Stimulated activated naive CD4-positive, alpha-beta T cell treated with Interleukin-2 at 50 U/mL for 16 hours (primary cell): ENCODE measurements at places on chromosomes 2 and 18.
A peak's percentile ranks its signal among the peaks of the same experiment; 100 is the strongest.

- no peak for DNase-seq
Measured at GRCh38 chr2:21415234-21415633, 291.5 kb downstream of the TDRD15 start.

GRCh38 chr2:200670313-200670712 is 84.5 kb downstream of the AOX1 start:
- DNase-seq: no peak

GRCh38 chr2:169476459-169476858 is 2.8 kb upstream of the BBS5 start:
- no peak for DNase-seq

DNA sequence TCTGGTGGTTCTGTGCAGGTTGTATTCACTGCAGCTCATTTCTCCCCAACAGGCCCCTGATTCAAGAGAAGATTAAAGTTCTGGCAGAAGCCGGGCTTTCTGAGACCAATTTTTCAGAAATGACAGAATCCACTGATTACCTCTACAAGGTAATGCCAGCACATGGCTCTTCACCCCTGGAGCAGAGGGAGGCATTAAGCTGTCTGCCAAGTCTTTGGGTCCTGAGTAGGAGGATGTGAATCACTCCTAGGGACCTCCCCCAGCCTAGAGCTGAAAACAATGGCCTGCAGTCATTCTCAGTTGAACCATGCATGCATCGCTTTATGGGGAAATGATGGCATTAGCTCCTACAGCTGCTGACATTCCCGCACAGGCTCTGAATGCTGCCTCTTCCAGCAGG is 20.5 kb upstream of the RPL37A start:
- no peak for DNase-seq

DNA sequence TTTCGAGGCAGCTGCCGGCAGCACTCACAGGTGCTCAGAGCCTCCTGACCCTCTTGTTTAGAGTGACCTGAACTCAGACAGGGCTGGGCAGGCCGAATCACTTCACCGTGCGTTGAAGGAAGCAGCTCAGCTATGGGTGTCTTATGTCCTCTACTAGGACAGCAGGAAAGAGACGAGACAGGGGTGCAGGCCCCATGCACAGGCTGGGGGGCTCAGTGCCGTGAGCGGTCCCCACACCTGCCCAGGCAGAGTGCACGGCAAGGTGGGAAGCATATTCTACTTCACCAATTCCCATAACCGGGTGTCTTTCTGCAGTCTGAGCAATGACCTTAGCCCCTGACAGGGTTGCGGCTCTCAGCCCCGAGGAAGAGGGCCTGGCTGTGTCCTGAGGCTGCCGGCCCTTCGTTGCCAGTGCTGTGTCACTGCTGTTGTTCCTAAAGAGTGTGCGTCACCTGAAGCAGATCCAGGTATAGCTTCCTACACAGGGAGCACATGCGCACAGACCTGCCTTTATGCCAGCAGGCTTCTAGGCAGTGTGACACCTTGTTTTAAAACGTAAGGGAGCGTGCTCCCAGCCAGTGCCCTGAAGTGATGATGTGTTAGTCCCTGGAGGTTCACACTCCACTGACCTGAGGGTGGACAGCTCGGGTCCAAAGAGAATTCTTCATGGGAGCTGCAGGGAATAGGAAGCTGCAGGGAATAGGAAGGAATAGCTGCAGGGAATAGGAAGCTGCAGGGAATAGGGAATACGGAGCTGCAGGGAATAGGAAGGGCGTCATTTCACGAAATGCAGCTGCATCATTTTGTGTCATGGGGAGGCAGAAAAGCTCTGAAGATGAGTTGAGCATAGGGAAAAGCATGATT is 207.9 kb upstream of the SALL3 start:
- DNase-seq: no peak

GRCh38 chr2:196590286-196590685 is 49.2 kb upstream of the CCDC150 start:
- no peak for DNase-seq

DNA sequence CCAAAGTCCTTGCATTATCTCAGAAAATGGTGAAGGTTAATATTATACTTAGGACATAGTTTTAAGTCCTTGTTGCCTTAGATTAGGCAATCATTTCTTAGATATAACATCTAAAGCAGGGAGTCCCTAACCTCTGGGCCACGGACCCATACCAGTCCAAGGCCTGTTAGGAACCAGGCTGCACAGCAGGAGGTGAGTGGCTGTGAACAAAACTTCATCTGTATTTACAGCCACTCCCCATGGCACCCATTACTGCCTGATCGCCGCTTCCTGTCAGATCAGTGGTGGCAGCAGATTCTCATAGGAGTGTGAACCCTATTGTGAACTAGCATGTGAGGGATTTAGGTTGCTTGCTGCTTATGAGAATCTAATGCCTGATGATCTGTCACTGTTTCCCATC is 86.5 kb upstream of the MYO3B start:
- DNase-seq: no peak

- DNase-seq: no peak
Measured at GRCh38 chr2:5094192-5094591, 598.0 kb upstream of the SOX11 start.

DNA sequence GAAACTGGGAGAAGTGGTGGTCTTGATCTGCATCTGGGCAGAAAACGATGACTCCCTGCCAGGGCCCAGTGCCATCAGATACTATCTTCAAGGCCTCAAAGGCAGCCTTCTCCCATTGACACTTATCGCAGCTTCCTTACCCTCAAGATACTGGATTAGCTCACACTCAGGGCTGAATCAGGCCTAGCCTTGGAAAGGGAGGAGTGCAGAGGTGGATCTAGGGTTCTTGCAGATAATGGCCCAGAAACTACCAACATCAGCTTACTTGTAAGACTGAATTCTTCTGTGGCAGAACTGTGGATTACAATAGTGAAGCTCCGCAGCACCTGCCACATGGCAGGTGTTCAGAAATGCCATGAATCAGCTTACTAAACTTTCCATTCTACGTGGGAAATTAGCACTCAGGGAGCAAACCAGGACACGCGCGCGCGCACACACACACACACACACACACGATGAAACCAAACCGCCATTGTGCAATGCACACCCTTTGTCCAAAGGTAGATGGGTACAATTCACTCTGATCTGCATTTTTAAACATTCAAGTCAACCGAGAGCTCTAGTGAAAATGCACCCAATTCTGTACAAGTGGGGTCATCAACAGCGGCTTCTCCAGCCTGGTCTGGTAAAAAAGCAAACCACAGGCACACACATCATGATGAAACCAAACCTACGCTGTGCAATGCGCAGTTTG is 26.3 kb upstream of the TMEM182 start:
- DNase-seq: no peak

GRCh38 chr2:11798701-11799435 is 52.4 kb downstream of the LPIN1 start:
- no peak for DNase-seq

- no peak for DNase-seq
Measured at GRCh38 chr2:134131681-134132489, 122.0 kb upstream of the MGAT5 start.

- no peak for DNase-seq
Measured at GRCh38 chr2:62144689-62145477, 51.0 kb upstream of the B3GNT2 start.

- DNase-seq: no peak
Measured at GRCh38 chr2:238290091-238290509, 1.7 kb upstream of the PER2 start.

GRCh38 chr2:25238920-25239319 is 70.5 kb upstream of the POMC start:
- DNase-seq: no peak

DNA sequence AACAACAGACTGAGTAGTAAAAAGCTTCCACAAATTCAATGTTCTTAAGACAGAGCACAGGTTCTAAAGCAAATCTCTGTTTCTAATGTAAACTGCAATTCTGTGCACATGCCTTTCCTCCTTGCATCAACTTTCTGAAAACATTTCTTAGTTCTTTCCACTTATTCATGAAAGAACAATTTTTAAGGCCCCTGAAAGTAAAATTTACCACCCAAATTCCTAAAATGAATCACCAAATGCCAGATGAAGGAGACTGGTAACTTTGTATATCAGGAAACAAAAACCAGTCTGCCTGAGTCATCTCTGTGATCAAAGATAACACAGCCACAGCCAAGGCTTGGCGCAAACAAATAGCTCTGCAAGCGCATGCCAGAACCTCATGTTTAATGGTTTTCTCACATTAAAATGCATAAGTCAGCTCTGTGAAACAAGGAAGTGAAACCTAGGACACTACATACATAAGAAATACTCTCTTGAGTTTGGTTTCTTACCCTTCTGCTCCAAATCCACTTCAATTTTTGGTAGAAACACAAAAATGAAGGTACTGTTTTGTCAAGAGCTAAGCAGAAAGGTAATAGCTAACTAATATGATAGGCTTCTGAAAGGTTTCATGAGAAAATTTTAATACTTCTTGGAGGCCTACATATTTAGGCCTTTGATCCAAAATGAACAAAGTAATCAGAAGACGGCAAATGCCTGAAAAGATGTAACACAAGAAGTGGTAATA is 169.4 kb downstream of the THADA start:
- peak; percentile 66 for DNase-seq

- DNase-seq: no peak
Measured at GRCh38 chr2:74375838-74376237, 4.3 kb downstream of the DCTN1 start.

GRCh38 chr2:237900891-237901831 is 41.7 kb downstream of the RAMP1 start:
- no peak for DNase-seq

GRCh38 chr2:121489284-121489683 is 41.4 kb upstream of the RNU4ATAC start:
- no peak for DNase-seq

- no peak for DNase-seq
Measured at GRCh38 chr2:207328944-207329386, 163.2 kb upstream of the KLF7 start.

GRCh38 chr2:31483246-31483645 is 68.7 kb upstream of the XDH start:
- no peak for DNase-seq

- DNase-seq: no peak
Measured at GRCh38 chr2:79723830-79724229, 211.0 kb downstream of the CTNNA2 start.

DNA sequence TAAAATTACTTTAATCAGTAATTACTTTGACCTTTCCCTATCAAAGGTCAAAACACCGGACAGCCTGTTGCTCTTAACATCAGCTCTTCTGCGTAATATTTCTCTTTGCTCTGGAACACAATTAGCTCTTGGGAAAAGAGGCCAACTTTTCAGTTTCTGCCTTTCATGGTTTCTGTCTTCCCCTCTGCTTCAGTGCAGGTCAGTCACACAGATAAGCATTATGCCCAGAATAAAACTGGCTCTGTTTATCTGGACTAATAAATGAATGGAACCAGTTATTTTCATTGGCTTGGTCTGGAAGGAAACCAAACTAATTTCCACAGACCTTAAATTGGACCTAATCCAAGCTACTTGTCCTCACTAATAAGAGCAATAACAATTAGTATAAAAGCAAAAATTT is 26.2 kb upstream of the GALNT3 start:
- DNase-seq: no peak

GRCh38 chr18:58903533-58903932 is 38.9 kb downstream of the ZNF532 start:
- DNase-seq: no peak

DNA sequence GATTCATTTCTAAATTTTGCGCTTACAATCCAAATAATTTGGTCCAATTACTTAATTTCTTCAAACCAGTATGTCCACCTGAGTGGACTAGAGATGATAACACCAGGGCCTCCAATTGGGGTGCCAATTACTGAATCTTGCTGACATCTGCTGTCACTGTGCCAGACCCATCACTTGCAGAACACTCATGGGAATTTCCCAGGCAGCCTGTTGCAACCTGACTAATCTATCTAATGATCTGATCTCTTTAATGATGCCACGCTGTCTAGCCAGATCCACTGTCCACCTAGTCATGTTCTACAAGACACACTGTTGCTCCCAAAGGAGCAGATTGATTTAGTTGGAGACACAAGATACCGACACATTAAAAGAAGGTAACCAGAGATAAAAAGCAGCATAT is 11.8 kb upstream of the LRP1B start:
- DNase-seq: no peak

GRCh38 chr2:197211881-197212342 is 98.7 kb downstream of the ANKRD44 start:
- DNase-seq: peak; percentile 17

GRCh38 chr2:176160251-176160985 is 3.3 kb downstream of the HOXD3 start:
- no peak for DNase-seq

GRCh38 chr2:138500592-138501424 is 762 bp upstream of the SPOPL start:
- no peak for DNase-seq

- DNase-seq: no peak
Measured at GRCh38 chr2:179447839-179448447, 183.3 kb upstream of the SESTD1 start.

- no peak for DNase-seq
Measured at GRCh38 chr2:176763130-176763529, 449.5 kb upstream of the HNRNPA3 start.

- no peak for DNase-seq
Measured at GRCh38 chr18:67778016-67778415, 261.5 kb upstream of the DSEL start.

GRCh38 chr2:41364842-41365241 is 683.0 kb upstream of the PKDCC start:
- no peak for DNase-seq

DNA sequence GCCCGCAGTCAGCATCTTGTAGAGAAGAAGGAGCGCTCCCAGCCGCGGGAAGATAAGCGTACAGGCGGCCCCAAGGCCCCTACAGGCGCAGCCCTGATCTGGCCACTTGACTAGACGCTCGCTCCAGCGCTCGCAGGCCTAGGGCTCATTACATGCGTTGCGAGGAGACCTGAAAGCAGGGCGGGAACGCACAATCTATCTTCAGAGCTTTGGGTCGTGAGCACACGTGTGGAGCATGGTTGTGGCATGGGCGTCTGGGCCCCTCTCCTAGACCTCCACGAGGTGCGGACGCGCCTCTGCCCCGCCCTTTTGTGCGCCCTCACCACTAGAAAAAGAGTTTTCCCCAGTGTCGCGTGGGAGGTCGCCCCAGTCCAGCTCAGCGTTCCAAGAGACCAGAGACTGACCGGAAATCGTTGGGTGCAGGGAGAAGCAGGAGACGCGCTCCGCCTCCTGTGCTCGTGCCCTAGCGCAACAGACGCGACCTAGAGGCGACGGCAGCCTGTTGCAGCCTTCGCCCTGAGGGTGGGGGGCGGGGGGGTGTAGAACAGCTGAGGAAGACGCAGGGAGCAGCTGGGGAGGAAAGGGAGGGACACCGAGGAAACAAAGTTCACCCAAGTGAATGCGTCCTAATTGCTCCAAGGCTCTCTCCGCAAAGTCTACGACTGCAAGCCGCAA is 12.6 kb downstream of the NR4A2 start:
- DNase-seq: no peak
